ENCODE measurements at places on chromosomes 13 and 19.

GRCh38 chr13:109332506-109333499, 453.6 kb downstream of the IRS2 start:
- DNase-seq = no peak

- DNase-seq = no peak
Observed at GRCh38 chr13:75906315-75906714, 270.2 kb downstream of the LMO7 start.

GRCh38 chr13:76350399-76350798, 535.8 kb downstream of the KCTD12 start:
- DNase-seq = no peak

DNA sequence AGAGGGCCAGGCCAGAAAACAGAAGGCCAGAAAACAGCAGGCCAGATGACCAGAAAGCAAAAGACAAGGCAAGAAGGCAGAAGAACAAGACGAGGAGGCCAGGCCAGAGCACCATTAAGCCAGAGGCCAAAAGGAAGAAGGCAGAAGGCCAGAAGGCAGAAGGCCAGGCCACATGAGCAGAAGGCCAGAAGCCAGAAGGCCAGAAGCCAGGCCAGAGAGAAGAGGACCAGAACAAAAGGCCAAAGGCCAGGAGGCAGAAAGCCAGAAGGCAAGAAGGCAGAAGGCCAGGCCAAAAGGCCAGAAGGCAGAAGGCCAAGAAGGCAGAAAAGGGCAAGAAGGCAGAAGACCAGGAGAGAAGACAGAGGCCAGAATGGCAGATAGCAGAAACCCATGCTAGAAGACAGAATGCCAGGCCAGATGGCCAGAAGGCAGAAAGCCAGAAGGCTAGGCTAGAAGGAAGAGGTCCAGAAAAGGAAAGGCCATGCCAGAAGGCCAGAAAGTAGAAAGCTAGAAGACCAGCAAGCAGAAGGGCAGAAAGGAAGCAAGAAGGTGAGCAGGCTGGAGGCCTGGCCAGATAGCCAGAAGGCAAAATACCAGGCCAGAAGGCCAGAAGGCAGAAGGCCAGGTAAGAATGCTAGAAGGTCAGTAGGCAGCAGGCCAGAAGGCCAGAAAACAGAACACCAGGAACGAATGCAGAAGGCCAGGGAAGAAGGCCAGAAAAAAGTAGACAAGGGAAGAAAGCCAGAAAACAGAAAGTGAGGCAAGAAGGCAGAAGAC, 187.6 kb downstream of the TUBA3C start:
- no peak for DNase-seq

GRCh38 chr19:37928527-37929286, 21.7 kb downstream of the SIPA1L3 start:
- no peak for DNase-seq

- no peak for DNase-seq
Observed at GRCh38 chr19:33156334-33156733, 24.4 kb downstream of the WDR88 start.

DNA sequence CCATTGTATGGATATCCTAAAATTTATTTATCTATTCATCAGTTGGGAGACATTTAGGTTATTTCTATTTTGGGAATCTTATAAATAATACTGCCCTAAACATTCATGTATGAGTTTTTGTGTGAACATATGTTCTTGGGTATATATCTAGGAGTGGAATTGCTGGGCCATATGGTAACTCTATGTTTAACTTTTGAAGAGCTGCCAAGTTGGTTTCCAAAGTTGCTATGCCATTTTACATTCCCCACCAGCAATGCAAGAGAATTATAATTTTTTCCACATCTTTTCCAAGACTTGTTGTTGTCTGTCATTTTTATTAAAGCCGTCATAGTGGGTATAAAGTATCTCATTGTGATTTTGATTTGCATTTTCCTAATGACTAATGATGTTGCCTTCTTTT, 48.2 kb upstream of the CALM3 start:
- DNase-seq = no peak

DNA sequence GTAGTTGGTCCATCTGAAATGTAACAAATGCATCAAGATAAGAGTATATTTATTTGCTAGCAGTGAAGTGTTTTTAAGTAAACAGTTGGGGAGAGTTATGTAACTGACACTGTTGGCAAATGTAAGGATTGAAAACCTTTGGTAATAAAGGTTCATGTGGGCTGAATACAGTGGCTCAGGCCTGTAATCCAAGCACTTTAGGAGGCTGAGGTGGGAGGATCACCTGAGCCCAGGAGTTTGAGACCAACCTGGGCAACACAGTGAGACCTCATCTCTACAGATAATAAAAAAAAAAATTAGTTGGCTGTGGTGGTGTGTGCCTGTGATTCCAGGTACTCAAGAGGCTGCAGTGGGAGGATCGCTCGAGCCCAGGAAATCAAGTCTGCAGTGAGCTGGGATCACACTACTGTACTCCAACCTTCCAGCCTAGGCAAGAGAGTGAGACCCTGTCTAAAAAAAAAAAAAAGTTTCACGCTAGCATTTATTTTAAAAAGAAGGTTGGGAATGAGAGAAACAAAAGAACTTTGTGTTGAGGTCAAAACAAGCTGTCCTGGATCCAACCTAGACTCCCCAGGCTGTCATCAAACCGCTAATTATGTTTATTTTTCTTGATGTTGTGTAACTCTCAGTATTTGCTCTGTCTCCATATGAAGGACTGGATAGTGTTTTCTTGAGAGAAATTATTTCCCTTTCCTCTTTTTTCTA, 20.7 kb downstream of the SETDB2 start:
- no peak for DNase-seq

DNA sequence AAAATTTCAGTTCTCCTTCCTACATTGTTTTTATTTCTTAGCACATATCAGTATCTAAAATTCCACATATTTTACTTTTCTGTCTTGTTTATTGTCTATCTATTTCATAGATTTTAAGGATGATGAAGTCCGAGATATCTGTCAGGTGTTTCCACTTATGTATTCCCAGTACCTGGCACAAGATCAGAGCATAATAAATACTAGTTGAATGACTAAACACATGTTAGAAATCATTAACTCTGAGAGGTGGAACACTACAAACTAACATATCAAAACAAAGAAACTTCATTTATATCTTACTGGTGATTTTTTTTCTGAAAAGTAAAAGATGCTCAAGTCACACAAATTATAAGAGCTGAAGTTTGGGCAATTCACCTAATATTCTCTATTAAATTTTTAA, 1208.3 kb downstream of the PCDH9 start:
- DNase-seq = no peak

- no peak for DNase-seq
Observed at GRCh38 chr19:9881720-9882119, 46.6 kb downstream of the PIN1 start.

- DNase-seq = no peak
Observed at GRCh38 chr19:30927705-30928104, 421.5 kb downstream of the TSHZ3 start.

GRCh38 chr19:38869836-38870607, 8.1 kb downstream of the RINL start:
- DNase-seq = peak; percentile 90

DNA sequence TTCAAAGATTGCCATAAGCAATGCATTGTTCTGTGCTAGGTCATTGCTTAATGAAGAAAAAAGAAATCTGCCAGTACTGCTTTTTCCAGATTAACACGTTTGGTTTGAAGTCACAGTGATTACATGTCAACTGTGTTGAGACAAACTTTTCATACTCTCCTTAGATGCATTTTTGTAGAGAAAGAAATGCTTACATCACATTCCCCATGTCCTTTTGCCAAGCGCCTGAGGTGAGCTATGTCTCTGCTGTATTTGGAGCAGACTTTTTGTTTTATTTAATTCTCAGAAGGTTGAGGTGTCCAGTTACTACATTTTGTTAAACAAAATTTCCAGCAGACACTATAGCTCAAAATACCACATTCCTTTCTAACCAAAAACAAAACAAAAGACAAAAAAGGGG, 16.2 kb downstream of the LACC1 start:
- no peak for DNase-seq

DNA sequence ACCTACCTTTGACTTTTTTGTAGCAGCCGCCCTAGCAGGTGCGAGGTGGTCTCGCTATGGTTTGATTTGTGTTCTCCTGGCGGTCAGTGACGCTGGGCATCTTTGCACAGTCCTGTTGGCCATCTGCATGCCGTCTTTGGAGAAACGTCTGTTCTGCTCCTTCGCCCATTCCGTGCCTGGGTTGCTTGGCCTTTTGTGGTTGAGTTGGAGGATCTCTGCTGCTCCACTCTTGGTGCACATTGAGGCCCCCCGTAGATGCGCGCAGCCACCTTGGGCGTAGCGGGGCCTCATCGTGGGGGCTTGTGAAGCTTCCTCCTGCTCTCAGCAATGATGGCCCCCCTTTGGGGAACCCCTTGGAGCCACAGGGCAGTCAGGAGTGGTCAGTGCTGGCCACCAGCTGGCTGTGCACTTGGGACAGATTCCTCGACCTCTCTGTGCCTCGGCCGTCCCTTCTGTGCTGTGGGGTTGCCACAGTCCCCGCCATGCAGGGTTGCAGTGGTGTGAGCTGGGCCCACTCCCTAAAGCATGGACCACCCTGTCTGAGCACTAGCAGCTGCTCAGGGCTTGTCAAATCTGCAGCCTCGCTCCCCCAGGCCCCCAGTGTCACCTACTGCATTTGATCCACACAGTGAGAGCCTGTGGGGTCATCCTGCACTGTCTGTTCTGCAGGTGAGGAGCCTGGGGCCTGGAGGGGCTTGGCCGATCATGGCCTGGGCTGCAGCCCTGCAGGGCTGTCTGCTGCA, 170.8 kb downstream of the KDM4B start:
- DNase-seq = no peak

DNA sequence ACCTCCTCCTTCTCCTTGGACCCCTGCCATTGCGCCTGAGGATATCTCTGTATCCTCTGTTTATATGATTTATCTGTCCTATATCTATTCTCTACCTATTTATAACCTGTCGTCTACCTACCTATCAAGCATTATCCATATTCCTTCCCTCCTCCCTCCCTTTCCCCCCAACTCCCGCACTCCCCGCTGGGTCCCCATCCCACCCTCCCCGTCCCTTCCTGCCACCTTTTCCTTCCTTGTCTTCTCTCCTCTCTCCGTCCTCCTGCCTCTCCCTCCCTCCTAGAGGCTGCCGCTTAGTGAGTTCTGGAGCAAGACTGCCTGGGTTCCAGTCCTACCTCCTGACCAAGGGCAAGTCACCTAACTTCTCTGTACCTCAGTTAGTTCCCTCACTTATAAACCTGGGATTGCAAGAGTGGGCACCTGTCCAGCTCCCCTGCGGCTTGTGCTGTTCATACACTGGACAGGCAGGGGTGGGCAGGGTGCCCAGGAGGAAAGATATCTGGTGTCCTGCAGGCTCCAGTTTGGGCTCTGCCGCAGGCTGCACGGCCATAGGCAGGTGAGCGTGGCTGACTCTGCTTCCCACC, 16.1 kb downstream of the TTYH1 start:
- no peak for DNase-seq

- no peak for DNase-seq
Observed at GRCh38 chr13:23678795-23679194, 108.6 kb downstream of the TNFRSF19 start.

DNA sequence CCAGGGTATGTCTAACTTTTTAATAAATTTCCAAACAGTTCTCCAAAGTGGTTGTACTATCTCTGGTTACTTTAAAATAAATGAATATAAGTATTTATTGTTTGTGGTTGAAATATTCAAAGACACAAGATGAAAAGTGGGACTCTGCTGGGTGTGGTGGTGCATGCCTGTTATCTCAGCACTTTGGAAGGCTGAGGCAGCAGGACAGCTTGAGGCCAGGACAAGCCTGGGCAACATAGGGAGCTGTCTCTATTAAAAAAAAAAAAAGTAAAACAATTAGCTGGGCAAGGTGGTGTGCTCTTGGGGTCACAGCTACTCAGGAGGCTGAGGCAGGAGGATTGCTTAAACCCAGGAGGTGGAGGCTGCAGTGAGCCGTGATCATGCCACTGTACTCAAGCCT, 10.4 kb downstream of the PNMA8A start:
- no peak for DNase-seq

GRCh38 chr13:100798739-100799361, 124.3 kb upstream of the TMTC4 start:
- DNase-seq = no peak

GRCh38 chr13:41611385-41611784, 154.0 kb downstream of the RGCC start:
- no peak for DNase-seq

- DNase-seq = no peak
Observed at GRCh38 chr19:47661611-47662010, 51.6 kb upstream of the EHD2 start.

All from activated T-cell treated with anti-CD3 and anti-CD28 coated beads for 24 hours (primary cell).